Activated T-cell treated with anti-CD3 and anti-CD28 coated beads for 24 hours (primary cell): ENCODE measurements at places on chromosomes 5 and 9.

DNA sequence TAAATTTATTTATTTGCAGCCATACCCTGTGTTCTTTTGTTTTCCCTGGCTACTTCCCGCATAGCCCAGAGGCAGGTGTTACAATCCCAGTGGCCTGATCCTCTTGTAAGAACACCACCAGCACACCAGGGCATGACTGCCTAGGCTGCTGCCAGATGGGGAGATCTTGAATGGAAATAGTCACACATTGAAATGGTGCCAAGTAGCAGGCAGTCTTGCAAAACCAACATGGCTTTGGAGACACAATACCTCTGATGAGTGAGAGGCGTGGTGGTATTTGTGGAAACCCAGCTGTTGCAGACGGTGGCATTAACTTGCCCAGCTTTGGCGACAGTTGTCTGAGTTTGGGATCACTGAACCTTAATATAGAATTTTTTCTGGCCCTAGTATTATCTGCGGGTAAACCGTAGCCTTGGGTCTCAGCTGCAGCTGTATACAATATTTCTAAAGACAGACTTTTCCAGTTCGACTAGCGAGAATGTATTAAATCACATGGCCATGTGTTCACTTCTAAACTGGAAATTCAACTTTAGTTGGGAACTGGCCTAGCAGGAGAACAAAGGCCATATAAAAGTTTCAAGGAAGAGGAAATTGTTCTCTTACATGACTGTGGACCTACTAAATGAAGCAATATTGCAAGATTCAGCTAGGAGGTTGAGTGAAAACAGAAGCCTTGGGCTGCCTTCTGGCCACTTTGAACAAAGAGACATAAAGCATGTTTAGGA, 277.0 kb downstream of the SMARCA2 start:
- DNase-seq, result no peak

DNA sequence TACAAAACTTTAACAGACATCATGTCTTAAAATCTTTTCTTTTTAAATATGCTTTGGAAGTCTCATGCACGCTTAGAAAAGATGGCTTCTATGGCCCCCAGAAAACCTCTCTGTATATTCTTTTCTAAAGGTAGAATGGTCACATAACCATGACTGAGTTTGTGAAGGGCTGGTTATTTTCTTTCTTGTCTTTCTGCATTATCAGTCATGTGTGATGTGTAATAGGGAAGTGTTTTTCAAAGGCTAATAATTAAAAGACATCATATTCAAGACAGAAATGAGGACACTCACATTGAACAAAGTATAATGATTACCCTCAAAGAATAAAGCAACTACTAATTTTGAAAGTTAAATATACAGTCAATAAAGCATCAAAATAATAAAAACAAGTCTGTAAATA, 253.4 kb downstream of the TRPM3 start:
- no peak for DNase-seq

DNA sequence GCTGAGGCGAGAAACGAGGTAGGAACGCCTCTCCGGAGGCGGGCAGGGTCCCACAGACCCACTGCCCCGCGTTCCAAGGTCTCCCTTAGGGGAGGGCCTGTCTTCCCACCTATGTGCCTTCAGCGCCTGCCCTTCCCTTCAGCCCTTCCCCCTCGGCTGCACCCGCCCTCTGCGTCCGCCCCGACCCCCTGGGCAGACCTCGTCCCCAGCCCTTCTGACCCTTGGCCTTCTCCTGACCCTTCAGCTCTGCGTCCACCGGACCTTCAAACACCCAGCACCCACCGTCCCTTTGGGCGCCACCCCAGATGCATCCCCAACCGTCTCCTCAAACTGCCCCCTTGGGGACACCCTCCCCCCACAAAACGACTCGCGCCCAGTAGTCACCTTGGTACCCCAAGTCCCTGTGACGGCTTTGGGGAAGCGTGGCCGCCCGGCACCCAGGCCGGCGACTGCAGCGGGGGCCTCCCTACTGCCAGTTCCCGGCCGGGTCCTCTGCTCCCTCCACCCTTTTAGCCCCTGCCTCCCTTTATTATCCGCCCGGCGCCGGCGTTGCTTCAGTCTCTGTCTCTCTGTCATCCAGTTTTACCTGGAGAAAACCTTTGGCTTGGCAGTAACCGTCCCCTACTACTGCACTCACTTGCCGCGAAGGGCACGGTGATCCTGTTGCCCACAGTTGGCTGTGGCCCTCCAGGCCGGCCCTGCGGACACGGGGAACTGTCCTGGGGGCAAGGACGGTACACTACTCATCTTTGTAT, 421 bp downstream of the RUSC2 start:
- DNase-seq, result no peak

GRCh38 chr9:115739096-115739875, 414.3 kb upstream of the PAPPA start:
- no peak for DNase-seq

GRCh38 chr5:96172436-96172835, 210.8 kb upstream of the ELL2 start:
- no peak for DNase-seq

- no peak for DNase-seq
Measured at GRCh38 chr9:128061275-128061960, 5.7 kb downstream of the NAIF1 start.

DNA sequence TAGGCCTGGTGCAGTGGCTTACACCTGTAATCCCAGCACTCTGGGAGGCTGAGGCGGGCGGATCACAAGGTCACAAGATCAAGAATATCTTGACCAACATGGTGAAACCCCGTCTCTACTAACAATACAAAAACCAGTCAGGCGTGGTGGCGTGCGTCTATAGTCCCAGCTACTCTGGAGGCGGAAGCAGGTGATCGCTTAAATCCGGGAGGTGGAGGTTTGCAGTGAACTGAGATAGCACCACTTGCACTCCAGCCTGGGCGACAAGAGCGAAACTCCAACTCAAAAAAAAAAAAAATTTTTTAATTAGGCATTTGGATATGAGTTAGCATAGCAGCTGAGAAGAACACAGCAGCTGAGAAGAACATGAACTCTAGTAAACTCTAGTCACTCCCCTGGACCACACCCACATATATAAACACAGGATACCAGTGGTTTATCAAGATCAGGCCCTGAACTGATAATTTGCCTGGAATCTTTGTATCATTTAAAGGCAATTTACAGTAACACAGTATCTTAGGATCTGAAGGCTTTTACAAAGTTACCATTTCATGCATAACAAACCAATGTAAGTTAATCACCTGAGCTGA, 4.6 kb upstream of the UGCG start:
- no peak for DNase-seq

DNA sequence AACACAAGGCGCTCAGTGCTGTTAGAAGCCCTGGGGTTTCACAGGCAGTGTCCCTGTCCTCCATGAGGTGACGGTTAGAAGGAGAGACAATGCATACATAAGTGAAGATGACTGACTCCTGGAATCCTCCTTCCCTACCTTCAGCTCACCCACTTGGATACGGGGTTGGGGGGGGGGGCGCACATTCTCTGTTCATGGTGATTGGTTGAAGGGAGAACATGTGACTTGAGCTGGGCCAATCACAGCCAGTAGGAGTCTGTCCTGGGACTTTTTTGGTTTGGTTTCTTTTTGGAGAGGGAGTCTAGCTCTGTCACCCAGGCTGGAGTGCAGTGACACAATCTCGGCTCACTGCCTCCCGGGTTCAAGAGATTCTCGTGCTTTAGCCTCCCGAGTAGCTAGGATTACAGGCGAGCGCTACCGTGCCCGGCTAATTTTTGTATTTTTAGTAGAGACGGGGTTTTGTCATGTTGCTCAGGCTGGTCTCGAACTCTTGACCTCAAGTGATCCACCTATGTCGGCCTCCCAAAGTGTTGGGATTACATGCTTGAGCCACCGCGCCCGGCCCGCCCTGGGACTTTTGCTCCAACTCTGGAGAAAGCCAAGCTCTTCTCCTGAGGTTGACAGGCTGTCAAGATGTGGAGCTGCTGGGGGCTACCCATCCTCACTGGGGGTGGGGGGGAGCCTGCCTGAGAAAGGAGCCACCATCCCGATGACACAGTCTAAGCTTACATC, 30.8 kb downstream of the SH3PXD2B start:
- no peak for DNase-seq

- no peak for DNase-seq
Measured at GRCh38 chr9:18352711-18353110, 121.2 kb upstream of the ADAMTSL1 start.

GRCh38 chr5:151107738-151108520, 27.1 kb upstream of the TNIP1 start:
- no peak for DNase-seq

- no peak for DNase-seq
Measured at GRCh38 chr5:80797428-80798024, 142.7 kb upstream of the DHFR start.

GRCh38 chr9:98164912-98165311, 27.5 kb downstream of the CORO2A start:
- no peak for DNase-seq

- DNase-seq, result no peak
Measured at GRCh38 chr9:10873999-10874398, 261.2 kb upstream of the PTPRD start.

GRCh38 chr5:110343616-110344015, 382.9 kb downstream of the TMEM232 start:
- no peak for DNase-seq
